Stimulated activated CD8-positive, alpha-beta memory T cell treated with anti-CD3 and anti-CD28 coated beads, Interleukin-2, amount 100 ng/mL, for 1 hour (primary cell): ENCODE measurements at places on chromosomes 11 and 22.

- no peak for DNase-seq
These were observed 2.2 kb downstream of the OR51E1 start for GRCh38 chr11:4645974-4646373.

DNA sequence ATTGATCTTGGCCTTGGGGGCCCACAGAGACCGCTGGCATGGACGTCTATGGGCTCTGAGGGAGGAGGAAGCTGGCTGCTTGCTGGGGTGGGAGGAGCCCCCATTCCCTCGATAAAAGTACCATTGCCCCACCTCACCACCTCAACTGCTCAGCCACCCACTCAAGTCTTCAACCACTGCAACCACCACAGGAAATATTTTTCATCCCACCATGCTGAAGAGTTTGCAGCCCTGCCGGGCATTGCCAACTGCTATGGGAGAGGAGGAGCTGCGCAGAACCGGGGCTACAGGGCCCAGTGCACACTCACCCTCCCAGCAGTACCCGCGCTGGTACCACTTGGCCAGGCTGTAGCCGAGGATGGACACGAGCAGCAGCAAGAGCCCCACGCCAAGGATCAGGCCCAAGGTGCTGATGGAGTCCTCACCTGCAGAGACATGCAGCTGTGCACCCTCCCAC is 29.2 kb downstream of the IL10RA start:
- DNase-seq: no peak

GRCh38 chr11:68994161-68994893 is 13.5 kb upstream of the MRGPRD start:
- DNase-seq: no peak

- DNase-seq: no peak
These were observed 4.3 kb downstream of the C1QTNF6 start for GRCh38 chr22:37183432-37184379.

DNA sequence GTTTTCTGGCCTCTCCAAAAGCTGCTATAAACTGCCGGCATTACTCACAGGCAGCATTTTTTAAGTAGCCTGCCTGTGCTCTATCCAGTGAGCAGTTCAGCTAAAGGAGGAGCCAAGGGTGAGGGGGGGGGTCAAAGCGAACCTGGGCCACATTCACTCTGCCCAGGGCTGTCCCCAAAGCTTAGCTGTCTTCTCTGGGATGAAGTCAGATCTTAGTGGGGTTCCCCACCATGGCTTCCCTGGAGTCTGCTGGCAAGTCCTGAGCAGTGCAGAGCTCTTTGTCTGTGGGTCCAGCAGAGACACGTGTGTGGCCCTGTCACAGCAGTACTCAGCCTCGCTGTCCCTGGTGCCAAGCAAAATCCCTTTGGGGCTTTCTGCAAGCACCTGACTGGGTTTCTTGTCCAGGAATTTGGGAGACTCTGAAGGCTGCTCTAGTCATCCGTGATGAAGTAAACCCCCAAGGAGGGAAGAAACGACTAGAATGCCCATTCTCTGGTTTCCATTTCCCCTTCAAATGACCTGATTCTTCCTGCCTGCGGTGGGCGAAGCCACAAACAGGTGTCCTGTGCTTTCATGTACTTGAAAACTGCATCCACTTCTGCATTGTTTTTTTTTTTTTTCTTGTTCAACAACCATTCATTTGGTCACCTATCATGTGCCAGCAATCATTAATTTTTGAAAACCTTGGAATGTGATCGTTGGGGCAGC is 2.6 kb downstream of the KCNJ5 start:
- no peak for DNase-seq

DNA sequence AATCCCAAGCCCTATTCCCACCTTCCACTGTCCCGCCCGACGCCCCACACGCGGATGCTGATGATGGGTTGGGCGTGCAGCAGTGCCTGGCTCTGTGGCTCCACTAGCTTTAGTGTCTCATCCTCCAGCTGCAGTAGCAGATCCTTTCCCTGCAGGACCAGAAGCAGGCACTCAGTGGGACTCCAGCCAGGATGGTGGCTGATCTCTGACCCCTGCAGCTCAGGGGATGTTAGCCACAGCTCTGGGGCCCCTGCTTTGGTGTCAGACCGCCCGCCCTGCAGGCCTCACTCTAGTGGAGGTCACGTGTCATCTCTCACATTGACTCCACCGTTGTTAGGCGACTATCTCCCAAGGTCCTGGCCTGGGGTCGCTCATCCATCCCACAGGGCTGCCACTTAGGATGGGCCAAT is 11.8 kb downstream of the SMPD1 start:
- DNase-seq: no peak

GRCh38 chr22:50507421-50507990 is at the start of gene LMF2:
Gene LMF2, minus strand, starts transcription at chr22:50507702. Its CDS starts 27 bp downstream, at chr22:50507675.
- DNase-seq: peak; percentile 90

GRCh38 chr11:293852-294661 is 5.1 kb downstream of the PGGHG start:
- no peak for DNase-seq

GRCh38 chr11:117546431-117547194 is 219.0 kb downstream of the CEP164 start:
- no peak for DNase-seq

- no peak for DNase-seq
These were observed 941.6 kb upstream of the CHORDC1 start for GRCh38 chr11:91164452-91164822.

DNA sequence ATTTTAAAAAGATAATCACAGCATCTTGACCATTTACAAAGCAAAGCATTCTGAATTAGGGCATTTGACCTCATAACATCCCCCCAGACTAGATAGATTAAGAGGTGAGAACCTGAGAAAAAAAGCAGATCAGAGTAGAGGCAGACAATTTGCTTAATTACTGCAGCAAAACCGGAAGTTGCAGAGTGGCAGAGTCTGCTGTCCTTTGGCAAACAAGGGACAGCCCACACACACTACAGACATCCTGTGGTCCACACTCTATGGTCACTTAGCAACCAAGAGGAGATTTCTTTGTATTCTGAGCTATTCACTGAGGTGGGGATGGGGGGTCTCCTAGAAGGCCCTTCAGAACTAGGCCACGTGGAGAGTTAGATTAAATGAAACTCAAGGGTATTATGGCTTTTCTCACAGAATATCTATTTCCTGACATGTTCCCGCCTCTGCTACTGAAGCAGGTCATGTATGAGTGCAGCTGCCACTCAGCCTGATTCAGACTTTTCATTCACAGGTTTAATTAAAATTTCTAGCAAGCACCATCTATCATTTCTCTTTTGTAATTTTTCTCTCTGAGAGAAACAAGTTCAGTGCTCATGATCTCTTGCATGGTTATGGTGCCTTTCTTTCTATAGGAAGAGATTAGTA is 48.5 kb downstream of the SVIP start:
- DNase-seq: no peak

DNA sequence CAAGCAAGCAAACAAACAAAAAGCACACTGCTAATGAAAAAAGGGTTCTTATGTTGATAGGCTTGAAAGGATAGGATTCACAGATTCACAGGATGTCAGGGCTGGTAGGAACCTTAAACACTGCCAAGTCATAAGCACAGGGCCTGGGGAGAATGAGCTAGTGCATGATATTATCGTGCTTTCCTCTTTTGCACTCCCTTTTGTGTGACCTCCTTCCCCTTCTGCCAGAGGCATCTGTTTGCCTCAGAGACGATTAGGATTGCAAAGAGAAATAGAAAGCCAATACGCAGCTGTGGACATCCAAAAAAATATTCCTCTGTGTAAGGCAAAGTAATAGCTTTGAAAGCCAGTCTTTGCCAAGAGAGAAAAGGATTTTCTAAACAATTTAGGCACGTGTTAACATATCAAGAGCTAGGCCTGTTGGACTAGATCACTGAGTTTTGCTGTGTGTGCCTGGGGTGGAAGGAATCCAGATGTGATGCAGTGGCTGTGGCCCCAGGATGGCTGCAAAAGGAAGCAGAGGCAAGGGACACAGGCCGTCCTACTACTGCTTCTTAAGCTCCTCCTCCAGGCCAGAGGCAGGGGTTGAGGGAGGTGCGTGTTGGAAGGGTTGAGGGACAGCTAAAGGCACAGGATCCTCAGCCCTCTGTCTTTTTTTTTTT is 30.6 kb downstream of the MCHR1 start:
- DNase-seq: no peak

GRCh38 chr11:73680687-73681086 is 34.3 kb downstream of the PLEKHB1 start:
- DNase-seq: no peak

DNA sequence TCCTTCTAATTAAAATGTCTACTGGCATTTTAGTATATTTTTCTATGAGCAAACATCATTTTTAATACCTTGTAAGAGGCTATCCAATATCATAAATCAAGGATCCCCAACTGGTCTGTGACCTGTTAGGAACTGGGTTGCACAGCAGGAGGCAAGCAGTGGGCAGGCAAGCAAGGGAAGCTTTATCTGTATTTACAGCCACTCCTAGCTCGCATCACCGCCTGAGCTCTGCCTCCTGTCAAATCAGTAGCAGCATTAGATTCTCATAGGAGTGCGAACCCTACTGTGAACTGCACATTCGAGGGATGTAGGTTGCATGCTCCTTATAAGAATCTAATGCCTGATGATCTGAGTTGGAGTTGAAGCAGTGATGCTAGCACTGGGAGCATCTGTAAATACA is 70.2 kb upstream of the CREB3L1 start:
- DNase-seq: no peak

DNA sequence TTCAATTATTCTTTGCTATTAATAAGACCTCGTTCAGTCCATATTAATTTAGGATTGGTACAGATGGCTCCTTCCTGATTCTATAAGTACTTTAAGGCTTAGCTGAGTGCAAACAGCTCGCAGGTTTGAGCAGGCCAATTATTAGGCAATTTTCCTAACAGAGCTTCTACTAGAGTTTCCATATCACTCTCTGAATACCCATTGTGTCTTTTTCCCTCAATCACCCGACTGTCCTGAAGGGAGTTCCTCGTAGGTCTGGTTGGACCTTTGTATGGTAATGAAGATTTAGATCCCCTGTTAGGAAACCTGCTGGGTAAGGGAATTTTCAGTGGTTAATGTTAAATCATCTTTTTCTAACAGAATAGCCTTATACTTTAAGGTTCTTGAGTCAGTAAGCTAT is 61.1 kb downstream of the ARHGAP42 start:
- no peak for DNase-seq

DNA sequence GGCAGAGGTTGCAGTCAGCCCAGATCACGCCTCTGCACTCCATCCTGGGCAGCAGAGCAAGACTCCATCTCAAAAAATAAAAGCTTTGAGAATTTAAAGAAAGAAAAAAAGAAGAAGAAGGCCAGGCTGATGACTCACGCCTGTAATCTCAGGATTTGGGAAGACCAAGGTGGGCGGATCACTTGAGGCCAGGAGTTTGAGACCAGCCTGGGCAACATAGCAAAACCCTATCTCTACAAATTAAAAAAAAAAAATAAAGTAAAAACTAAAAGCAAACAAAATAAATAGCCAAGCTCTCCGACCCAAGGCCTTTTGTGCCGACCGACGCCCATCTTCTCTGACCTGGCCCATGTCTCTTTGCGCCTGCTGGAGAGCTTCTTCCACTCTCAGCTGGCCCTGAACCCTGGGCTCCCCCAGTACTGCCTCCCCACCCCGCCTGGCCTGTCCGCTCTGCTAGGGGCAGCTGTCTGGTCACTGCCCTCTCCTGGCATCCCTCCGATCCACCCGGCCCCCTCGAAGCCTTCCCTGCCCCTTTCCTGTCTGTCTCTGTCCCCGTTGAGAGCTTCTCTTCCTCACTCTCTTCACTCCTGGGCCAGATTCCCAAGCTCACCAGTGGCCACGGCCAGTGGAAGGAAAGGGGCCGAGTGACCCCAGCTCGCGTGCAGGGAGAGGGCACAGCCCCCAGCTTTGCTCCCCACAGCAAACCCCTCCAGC is 4.8 kb upstream of the LSP1 start:
- DNase-seq: no peak

DNA sequence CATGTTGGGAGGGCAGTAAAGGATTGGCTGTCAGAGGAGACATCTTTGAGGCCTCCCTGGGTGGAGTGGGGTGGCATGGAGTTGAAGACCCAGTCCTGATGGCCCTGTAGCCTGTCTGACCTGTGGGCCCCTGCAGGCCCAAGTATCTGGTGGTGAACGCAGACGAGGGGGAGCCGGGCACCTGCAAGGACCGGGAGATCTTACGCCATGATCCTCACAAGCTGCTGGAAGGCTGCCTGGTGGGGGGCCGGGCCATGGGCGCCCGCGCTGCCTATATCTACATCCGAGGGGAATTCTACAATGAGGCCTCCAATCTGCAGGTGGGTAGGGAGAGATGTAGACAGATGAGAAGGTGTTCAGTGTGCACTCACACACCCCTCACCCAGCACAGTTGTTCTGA is 2.6 kb downstream of the NDUFV1 start:
- DNase-seq: no peak

GRCh38 chr11:103676413-103676812 is 360.0 kb upstream of the DDI1 start:
- DNase-seq: no peak

DNA sequence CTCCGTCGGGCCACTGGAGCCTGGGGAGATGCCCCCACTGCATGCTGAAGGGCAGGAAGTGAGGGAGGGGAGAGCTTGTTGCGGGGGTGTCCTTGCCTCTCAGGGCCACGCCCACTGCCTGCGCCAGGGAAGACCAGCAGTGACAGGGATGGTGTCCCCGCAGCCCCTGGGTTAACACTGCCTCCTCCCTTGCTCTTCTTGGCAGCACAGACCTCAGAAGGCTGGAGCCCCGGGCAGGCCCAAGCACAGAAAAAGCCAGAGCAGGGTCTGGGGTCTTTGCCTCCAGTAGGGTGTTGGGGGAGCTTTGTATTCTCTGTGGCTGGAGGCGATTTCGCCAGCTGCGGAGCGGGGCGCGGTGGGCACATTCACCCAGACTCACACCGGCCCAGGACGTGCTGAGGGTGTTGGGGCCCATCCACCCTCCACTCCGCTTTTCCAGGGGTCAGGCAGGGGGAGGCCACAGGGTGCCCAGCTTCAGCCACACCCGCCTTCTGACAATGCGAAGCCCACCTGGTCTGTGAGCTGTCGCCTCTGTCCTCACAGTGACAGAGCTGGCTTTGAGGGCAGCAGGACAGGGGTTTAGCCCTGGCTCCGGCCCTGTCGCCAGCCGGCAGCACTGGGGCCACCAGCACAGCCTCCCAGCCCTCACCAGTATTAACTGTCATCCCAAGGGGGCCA is 83.7 kb downstream of the CDKN1C start:
- DNase-seq: no peak

DNA sequence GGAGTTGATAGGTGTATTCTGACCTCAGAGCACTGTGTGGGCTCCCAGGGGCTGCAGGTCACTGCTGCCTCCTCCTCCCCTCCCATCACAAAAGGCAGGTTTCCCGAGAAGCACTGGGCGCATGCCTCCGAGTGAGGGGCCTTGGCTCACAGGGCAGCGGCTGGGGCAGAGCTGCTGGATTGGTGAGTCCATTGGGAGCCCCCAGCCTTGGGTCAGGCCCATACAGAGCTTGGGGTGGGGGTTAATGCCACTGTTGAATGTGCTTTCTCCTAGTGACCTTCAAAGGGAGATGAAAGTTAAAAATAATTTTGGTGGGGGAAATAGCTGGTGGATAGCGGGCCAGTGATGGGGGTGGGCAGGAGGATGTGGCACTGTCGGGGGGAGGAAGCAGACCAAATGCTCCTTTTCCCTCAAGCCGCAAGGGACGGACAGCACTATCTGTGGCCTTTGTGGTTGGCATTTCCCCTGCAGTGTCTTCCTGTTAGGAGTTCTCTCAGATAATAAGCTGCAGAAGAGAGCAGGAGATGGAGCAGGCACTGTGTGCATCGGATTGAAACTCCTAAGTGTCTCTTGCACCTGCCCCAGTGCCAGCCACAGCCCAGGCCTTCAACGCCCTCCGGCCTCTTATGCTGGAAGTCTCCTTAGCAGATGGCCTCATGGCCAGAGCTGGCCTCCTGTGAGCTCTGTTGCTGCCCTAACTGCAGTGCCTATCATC is 3.2 kb downstream of the TUBA8 start:
- DNase-seq: no peak

- peak; percentile 59 for DNase-seq
These were observed 5.0 kb downstream of the DGKZ start for GRCh38 chr11:46352063-46352841.

- no peak for DNase-seq
These were observed 599.2 kb upstream of the LUZP2 start for GRCh38 chr11:23897453-23898286.
